ENCODE measurements at places on chromosomes 4 and X.

DNA sequence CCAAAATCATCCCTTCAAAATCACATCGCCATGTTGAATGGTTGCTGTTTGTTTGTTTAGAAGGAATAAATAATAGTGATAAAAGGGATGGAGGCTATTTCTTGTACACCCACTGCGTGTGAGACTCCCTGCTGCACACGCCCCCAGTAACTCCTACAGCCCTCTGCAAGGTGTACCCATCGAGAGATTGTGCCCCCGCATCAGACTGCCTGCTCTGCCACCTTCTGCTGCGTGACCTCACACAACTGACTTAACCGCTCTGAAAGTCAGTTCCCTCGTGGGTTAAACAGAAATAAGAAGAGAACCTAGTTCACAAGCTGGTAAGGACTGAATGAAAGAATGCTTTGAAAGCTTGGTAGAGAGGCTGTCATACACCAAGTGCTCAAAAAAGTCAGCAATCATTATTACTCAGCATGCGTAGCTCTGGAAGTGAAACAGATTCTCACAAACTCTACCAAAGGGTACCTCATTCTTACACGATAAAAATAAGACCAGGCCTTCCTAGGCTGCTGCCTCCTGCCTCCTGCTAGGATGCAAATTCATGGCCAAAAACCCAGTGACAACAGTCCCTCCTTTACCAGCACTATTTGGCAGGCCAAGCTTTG lies 147.1 kb downstream of the CPEB2 start:
- no peak for DNase-seq

GRCh38 chr4:19224820-19225219 lies 1026.9 kb upstream of the SLIT2 start:
- no peak for DNase-seq

- no peak for DNase-seq
These were observed 90.6 kb downstream of the DCAF8L2 start for GRCh38 chrX:27680726-27681125.

DNA sequence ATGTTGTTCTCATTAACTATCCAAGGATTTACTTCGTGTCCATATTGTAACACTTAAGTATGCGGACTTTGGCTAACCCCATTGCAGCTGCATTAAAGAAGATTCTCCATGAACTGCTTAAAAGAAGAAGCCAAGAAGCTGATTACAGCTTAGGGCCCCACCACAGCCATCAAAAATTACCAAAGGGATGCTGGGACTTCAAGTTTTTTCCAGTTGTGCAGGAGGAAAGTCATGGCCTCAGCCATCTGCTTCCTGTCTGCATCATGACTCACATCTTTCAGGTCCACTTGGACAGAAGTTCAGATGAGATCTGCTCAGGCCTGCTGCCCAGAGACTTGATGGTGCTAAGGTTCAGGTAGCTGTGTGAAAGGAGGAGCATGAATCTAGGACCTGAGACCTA lies 38.8 kb upstream of the CAPN6 start:
- no peak for DNase-seq

DNA sequence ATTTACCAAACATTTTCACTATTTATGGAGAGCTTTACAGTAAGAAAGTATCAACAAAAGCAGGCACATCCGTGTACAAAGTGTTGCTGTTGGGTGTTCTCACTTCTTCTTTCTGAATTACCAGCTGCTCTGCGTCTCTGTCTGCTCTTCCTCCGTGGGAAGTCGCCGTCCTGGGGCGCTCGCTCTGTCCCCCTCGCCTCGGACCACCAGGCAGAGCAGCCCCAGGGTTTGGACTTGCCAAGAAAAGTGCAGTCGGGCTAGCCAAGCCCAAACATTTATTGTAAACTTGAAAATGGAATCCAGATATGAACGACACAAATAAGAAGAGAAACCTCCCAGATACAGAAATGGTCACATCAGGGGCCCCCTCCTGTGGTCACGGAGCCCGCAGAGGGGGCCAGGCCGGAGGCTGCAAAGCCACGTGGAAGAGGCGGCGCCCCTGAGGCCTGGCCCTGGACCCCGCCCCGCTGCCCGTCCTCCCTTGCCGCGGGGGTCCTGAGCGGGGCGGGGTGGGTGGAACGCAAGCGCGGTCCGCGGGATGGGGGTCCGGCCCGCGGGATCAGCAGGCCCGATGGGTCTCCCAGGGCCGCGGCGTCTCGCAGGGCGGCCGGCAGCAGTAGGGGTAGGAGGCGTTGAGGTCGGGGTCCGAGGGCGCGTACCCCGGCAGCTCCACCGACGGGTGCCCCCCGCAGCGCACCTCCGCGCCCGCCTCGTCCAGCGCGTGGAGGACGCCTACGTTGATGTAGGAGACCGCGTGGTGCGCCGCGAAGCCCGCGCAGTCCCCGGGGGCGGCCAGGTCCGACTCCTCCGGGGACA lies 1.5 kb downstream of the TMEM271 start:
- no peak for DNase-seq
